ENCODE measurements at places on chromosomes 2 and 18. TPM values are rescaled to one million over a fixed set of nuclear protein-coding genes. Genes with fewer than 3 reads are reported as not detected.

Gene AQP12B
- total RNA-seq = not detected

Gene GCG
- not detected for total RNA-seq

Gene CASP10
- total RNA-seq = 45.1 TPM

Gene ITGAV
- 439 TPM for total RNA-seq

Gene CRYGC
- total RNA-seq = not detected

Gene GCKR
- 3.2 TPM for total RNA-seq

Gene SERPINB4
- total RNA-seq = not detected

Gene SOX11
- total RNA-seq = not detected

Gene ANKRD30BL
- not detected for total RNA-seq

Gene TUBA3E
- not detected for total RNA-seq

Gene ITGA4
- total RNA-seq = 5.4 TPM

Gene TACR1
- total RNA-seq = not detected

Gene BUB1
- total RNA-seq = 45.4 TPM

Gene SANBR
- total RNA-seq = 14.0 TPM

Gene AKAIN1
- total RNA-seq = not detected

Gene TFCP2L1
- total RNA-seq = not detected

Gene KCNIP3
- 0.48 TPM for total RNA-seq

Gene DBI
- total RNA-seq = 77.3 TPM

Gene TLX2
- total RNA-seq = not detected

Gene G6PC2
- total RNA-seq = not detected

Gene CD302
- 14.4 TPM for total RNA-seq

Gene CD8B2
- not detected for total RNA-seq

Gene SLC19A3
- 0.33 TPM for total RNA-seq

Gene NRP2
- total RNA-seq = 443 TPM

Gene OTOF
- total RNA-seq = 2.3 TPM

Gene IL1R1
- total RNA-seq = 2.0 TPM

Gene ALK
- not detected for total RNA-seq

Gene DRC1
- total RNA-seq = 0.33 TPM

Gene FBXO11
- total RNA-seq = 48.4 TPM

Gene CIB4
- total RNA-seq = not detected

Gene DQX1
- total RNA-seq = under 0.01 TPM

Gene METTL4
- total RNA-seq = 12.7 TPM

Gene ASAP2
- total RNA-seq = 72.8 TPM

Gene AFTPH
- 25.2 TPM for total RNA-seq

Gene TRABD2A
- total RNA-seq = 1.1 TPM
